ENCODE measurements at places on chromosomes 12 and 14. TPM values are rescaled to one million over a fixed set of nuclear protein-coding genes. Genes with fewer than 3 reads are reported as not detected.

DNA sequence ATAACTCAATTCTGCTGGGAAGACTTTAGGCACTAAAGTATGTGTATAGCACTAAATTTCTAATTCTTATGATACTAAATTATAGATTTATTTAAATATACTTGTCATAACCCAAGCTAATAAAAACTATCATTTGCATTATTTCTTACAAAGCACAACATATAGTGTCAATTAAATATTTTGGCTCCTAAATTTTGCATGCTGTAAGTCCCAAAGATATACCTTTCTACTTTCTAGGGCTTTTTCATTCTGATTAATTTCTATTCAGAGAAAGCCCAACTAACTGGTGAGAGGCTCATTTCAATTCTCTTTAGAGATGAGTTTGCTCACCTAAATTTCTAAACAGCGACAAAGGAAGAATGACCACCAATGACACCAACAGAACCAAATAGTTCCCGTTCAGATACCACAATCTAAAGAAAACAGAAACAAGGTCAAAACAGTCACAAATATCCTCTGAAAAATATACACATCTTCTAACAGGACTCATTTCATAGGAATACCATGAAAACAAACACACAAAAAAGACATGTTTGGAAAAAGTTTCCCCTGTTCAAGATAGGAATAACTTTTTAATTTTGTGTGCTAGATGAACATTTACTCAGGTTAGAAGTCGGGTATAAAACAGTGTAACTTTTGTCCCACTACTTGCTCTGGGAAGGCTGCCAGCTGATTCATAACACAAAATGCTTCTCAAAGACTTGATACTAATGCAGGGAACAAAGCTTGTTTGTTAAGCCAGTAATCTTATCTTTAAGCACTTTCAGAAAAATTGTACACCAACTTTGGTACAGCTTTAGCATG, 7.6 kb downstream of the SLC38A2 start:
- H3K36me3 ChIP-seq = peaks cover 29% of the 10 kb centered on the region
- H3K4me1 ChIP-seq = peaks cover 26% of the 10 kb centered on the region
- DNase-seq = no peak
- no peak overlapping the region for H3K4me3 ChIP-seq
- H3K27ac ChIP-seq = peak overlapping the region; percentile 6
- no peaks in the 10 kb centered on the region for H3K27me3 ChIP-seq

DNA sequence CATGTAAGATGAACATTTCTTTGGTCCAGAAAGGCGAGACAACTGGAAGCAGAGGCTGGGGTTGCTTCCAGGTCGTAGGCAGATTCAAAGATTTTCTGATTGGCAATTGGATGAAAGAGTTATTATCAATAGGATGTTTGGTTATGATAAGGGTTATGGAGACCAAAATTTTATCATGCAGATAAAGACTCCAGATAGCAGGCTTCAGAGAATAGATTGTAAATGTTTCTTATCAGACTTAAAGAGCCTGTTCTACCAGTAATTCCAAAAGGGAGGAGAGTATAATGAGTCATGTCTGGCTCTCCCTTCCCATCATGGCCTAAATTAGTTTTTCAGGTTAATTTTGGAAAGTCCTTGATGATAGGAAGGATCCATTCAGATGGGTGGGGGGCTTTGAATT, 55.6 kb downstream of the C14orf39 start:
- no peaks in the 10 kb centered on the region for H3K27me3 ChIP-seq
- DNase-seq = no peak
- no peak overlapping the region for H3K4me3 ChIP-seq
- no peaks in the 10 kb centered on the region for H3K4me1 ChIP-seq
- H3K36me3 ChIP-seq = no peaks in the 10 kb centered on the region

DNA sequence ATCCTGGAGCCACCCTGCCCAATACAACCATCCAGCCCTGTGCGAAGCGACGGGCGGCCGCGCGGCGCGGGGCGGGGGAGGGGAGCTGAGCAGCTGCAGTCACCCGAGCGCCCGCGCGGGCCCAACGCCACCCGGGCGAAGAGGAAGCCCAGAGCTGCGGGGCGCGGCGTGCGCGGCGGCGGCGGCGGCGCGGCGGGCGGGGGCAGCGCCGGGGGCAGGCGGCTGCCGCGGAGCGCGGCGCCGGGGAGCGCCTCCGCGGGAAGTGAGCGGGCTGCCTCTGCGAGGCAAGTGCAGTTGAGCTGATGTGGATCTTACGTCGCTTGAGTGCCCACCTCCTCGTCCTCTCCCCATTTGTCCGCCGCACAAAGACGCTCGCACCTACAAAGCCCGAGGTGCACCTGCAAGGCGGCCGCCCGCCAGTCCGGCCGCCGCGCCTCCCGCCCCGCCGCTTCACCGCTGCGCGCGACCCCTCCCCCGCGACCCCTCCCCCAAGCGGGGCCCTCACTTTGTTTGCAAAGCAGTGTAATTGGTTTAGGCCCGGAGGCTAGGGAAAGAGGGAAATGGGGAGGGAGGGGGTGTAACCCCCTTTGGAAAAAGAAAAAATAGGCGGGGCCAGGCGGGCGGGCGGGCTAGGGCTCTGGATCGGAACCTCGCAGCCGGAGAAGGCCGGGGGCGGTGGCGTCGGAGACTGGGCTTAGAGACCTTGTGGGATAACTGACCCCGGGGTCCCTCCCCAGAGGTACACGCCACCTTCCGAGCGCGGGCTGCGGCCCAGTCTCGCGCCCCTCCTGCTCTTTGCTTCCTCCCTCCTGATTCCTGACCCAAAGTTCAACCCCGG, at the start of the genes FOXA1 and TTC6:
Gene FOXA1 (minus strand): TSS at position 279 of the 838 bp plus-strand sequence. CDS start 277 bp downstream, at position 2.
Gene TTC6 (plus strand): TSS at position 659 of the 838 bp plus-strand sequence. CDS start 26,436 bp downstream, outside the sequence.
- peak within 1 kb of the TSS; percentile 55 for H3K4me3 ChIP-seq
- H3K4me1 ChIP-seq = no peaks in the 10 kb centered on the region
- peak; percentile 88 for DNase-seq

DNA sequence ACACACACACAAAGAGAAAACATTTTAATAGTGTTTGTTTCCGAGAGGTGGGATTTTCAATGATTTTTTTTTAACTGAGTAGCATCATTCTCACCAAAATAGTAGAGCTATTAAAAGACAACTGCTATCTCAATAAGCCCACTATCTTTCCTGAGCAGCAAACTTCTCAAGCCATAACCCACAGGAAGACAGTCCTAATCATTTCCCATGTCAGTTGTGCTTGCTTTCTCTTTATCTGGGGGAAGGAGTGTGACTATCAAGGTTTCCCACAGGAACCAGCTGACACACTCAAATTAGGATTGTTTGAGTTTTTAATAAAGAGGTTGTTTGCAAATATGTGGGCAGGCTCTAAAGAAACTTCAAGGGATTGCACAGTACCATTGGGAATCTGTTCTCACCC, 4.9 kb upstream of the MAX start:
- no peaks in the 10 kb centered on the region for H3K36me3 ChIP-seq
- no peak overlapping the region for H3K4me3 ChIP-seq
- H3K4me1 ChIP-seq = no peaks in the 10 kb centered on the region
- no peak overlapping the region for H3K27ac ChIP-seq
- no peak for DNase-seq

- DNase-seq = no peak
- H3K27me3 ChIP-seq = no peaks in the 10 kb centered on the region
- H3K4me3 ChIP-seq = no peak overlapping the region
- no peaks in the 10 kb centered on the region for H3K4me1 ChIP-seq
- H3K36me3 ChIP-seq = no peaks in the 10 kb centered on the region
Observed at GRCh38 chr12:128444598-128444997, 177.6 kb downstream of the TMEM132C start.

- no peak for DNase-seq
- H3K4me3 ChIP-seq = no peak overlapping the region
- H3K27ac ChIP-seq = no peak overlapping the region
- no peaks in the 10 kb centered on the region for H3K4me1 ChIP-seq
Observed at GRCh38 chr14:74968811-74969210, 13.4 kb upstream of the PGF start.

DNA sequence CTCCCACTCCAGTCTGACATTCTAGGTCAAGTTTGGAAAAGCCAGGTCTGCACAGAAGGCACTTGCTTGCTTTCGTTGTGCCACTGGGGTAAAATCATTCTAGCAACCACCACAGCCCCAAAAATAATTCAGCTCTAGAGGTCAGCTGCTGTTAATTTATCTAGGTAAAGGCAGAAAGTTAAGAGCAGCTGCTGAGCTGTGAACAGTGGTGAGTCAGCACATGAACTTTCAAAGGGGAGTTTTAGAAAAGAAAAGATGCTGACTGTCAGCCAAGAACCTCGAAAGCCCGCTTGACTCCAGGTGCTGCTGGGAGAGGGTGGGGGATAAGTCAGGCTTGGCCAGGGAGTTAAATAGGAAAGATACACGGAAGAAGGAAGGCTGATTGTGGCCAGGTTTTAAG, 12.7 kb downstream of the CCDC197 start:
- no peaks in the 10 kb centered on the region for H3K36me3 ChIP-seq
- no peaks in the 10 kb centered on the region for H3K27me3 ChIP-seq
- no peak overlapping the region for H3K27ac ChIP-seq

- H3K27ac ChIP-seq = no peak overlapping the region
- DNase-seq = no peak
- no peak overlapping the region for H3K4me3 ChIP-seq
- no peaks in the 10 kb centered on the region for H3K4me1 ChIP-seq
- H3K27me3 ChIP-seq = no peaks in the 10 kb centered on the region
Observed at GRCh38 chr12:104654665-104655609, 198.2 kb downstream of the CHST11 start.

DNA sequence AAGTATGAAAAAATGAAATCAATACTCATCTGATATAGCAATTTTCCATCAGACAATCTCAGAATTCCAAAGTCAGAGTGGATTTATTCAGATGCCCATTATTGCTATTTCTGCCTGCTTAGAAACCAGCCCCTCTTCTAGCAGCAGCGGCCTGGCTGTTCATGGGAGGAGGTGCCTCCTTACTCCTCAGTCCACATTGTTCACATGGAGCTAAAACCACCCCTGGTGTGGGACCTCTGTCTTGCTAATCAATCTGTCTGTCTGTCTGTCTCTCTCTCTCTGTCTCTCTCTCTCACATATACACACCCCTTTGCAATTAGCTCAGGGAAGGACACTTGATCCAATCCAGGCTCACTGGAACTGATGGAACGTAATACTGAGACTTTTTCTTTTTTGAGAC, 176.1 kb downstream of the APAF1 start:
- H3K27me3 ChIP-seq = no peaks in the 10 kb centered on the region
- H3K4me1 ChIP-seq = no peaks in the 10 kb centered on the region
- DNase-seq = no peak
- no peak overlapping the region for H3K4me3 ChIP-seq

DNA sequence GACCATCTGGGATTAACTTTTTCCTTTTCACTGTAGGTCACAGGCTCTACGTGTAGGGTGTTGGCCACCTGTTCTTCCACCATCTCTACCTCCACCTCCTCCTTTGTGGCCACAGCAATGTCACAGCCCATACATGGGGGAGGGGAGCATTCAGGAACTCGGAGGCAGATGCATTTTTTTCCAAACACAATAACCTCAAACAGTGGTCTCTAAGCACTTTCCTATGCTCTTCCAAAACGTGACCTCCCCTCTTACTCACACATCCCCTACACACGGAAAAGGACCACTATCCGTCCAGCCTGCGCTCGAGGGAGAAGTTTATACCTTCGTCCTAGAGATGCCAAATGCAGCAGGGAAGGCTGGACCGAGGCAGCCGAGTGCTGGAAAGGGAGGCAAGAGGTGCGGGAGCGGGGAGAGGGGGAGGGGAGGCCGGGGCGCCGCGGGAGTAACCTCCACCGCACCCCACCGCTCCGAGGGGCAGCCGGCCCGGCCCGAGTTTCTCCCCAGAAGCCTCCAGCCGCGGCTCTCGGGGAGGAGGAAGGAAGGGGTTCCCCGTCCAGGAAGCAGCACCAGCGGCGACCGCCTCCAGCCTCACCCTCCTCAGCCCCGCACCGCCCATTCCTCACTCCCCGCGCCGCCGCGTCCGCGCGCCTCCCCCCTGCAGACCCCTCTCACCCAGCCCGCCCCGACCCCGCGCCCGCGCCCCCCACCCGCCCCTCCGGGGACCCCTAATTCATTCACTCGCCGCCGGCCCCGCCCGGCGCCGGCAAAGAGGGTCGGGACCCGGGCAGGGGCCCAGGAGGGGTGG, 594 bp downstream of the KRAS start:
- no peaks in the 10 kb centered on the region for H3K27me3 ChIP-seq
- H3K4me1 ChIP-seq = no peaks in the 10 kb centered on the region
- H3K36me3 ChIP-seq = no peaks in the 10 kb centered on the region
- no peak for DNase-seq
- peak overlapping the region; percentile 95 for H3K4me3 ChIP-seq

DNA sequence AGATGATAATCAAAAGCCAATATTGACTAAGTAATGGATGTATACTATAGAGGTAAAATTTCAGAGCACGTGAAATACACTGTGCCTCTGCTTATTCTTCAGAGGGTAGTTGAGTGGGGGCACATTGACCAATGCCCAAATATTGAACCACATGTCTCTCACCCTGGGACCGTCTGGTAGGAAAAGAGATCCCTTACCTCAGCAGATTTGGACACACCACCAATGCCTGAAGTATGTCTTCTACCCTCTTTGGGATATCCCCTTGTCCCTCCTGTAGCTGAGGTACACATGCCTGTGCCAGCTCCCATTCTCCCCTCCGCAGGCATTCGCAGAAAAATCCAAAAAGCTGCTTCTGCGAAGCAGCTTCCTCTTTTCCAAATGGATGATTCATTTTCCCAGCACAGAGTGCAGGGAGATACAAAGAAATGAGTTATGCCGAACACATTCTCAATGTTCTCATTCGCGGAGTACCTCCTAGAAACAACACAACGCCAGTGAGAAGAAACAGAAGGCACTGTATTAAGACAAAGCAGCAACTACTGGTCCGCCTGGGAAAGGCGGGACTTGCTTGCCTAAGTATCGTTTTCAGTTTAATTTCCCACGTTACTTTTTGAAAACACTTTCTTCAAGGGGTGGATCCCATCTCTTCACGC, 691 bp downstream of the ZFYVE26 start:
- H3K27me3 ChIP-seq = no peaks in the 10 kb centered on the region
- peak overlapping the region; percentile 86 for H3K4me3 ChIP-seq
- no peaks in the 10 kb centered on the region for H3K36me3 ChIP-seq
- H3K27ac ChIP-seq = peak overlapping the region; percentile 87
- H3K4me1 ChIP-seq = peaks cover 9% of the 10 kb centered on the region
- DNase-seq = no peak

DNA sequence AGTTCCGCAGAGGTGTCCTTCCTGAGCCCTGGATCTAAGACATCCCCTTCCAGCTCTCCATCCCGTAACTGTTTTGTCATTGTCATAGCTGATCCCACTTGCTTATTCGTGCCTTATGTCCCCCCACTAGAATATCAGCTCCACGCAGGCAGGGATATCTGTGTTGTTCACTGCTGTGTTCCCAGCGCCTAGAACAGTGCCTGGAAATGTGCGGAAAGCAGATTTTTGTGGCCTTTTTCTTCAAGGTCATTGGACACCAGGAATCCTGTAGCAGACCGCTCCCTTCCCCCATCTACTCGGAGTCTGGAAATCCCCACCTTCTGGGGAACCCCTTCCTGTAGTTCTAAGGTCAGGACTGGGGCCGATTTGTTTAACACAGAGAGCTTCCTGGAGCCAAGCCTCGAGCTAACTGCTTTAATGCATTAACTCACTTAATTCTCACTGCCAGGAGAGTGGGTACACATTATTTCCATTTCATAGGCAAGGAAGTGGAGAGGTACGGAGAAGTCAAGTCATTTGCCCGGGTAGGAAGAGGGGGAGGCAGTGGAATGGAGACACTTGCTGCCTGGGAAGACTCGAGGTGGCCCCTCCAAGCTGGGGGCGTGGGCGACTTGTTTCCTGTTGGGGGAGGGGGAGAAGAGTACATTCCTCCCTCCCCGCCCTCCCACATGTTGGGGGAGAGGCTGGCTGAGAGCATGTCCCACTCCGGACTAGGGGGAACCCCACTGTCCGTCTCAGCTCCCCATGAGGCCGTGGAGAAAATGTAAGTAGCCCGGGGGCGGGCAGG, 1.2 kb upstream of the SH2B3 start:
- peak overlapping the region; percentile 92 for H3K4me3 ChIP-seq
- peak overlapping the region; percentile 93 for H3K27ac ChIP-seq
- H3K36me3 ChIP-seq = no peaks in the 10 kb centered on the region
- H3K4me1 ChIP-seq = no peaks in the 10 kb centered on the region

RGS6 gene
- total RNA-seq = 9.2 TPM

OR4E2 gene
- not detected for total RNA-seq

SOAT2 gene
- total RNA-seq = not detected

NKX2-8 gene
- 0.73 TPM for total RNA-seq

SLC7A8 gene
- 46.8 TPM for total RNA-seq

NPC2 gene
- 277 TPM for total RNA-seq
